NCI-H2029 treated with DMSO at 0.1 percent for 48 hours (cell line): ENCODE measurements at places on chromosomes 3 and 15.

DNA sequence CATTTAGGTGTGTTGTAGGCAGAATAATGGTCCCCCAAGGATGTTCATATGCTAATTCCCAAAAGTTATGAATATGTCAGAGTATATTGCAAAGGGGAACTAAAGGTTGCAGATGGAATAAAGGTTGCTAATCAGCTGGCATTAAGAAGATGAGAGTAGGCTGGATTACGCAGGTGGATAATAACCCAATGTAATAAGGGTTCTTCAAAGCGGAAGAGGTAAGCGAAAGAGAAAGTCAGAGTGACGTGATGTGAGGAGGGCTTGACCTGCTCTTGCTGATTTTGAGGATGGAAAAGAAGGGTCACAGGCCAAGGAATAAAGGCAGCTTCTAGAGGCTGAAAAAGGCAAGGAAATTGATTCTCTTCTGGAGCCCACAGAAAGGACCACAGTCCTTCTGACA, 104.0 kb downstream of the STRIT1 start:
- no peak for DNase-seq

- DNase-seq, result no peak
Measured at GRCh38 chr3:43006825-43007224, 27.7 kb downstream of the GASK1A start.

DNA sequence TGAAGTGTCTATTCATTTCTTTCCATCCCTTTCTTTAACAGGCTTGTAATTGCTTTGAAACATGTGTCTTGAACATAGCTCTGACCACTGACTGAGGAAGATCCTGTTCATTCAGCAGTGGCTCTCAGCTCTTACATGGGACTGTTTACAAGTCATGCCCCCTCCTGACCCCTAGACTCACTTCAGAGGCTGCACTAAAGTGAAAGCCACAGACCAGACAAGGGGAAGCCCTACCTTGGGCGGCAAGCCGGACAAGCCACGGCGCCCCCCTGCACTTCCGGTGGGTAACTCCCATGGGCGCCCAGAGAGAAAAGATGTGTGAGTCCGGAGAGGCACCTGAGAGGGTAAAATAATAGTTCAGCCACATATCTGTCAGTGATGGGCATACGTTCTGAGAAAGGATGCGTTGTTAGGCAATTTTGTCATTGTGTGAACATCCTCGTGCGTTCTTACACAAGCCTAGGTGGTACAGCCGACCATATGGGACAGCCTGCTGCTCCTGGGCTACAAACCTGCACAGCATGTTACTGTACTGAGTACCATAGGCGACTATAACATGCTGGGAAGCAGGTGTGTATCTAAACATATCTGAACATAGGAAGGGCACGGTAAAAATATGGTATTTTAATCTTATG, 116.2 kb downstream of the CHSY1 start:
- DNase-seq, result no peak

DNA sequence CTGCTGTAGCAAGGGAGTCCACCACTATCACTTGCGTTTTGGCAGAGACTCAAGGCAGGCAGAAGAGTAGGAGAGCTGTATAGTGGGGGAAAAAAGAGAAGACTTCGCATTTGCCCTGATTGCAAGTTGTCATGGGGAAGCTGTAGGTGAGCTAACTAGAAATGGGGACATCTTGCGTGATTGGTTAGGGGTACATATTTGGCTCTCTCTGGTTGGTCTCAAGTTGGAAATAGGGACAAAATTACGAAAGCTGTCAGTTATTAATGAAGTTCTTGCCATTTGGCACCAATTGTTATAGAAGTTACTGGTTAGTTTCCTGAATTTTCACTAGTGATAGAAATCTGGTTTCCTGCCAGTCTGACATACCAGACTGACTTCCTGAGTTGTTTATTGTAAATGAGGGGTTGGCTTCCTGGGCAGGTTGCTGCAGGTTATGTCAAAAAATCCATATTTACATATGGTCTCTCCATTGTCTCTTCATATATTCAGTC, 8.2 kb upstream of the SENP7 start:
- no peak for DNase-seq

- no peak for DNase-seq
Measured at GRCh38 chr3:101128786-101129185, 135.6 kb upstream of the ABI3BP start.

GRCh38 chr3:175940881-175941280, 1081.7 kb downstream of the NAALADL2 start:
- DNase-seq, result no peak

GRCh38 chr3:11603628-11604027, 40.1 kb downstream of the VGLL4 start:
- DNase-seq, result no peak

- DNase-seq, result no peak
Measured at GRCh38 chr3:161422171-161422700, 50.9 kb upstream of the SPTSSB start.
